ENCODE measurements at places on chromosomes 12 and 14.

- no peak for DNase-seq
These were observed 121.5 kb downstream of the MNAT1 start for GRCh38 chr14:60856111-60856510.

- DNase-seq: no peak
These were observed 16.2 kb upstream of the SMARCC2 start for GRCh38 chr12:56205445-56205844.

DNA sequence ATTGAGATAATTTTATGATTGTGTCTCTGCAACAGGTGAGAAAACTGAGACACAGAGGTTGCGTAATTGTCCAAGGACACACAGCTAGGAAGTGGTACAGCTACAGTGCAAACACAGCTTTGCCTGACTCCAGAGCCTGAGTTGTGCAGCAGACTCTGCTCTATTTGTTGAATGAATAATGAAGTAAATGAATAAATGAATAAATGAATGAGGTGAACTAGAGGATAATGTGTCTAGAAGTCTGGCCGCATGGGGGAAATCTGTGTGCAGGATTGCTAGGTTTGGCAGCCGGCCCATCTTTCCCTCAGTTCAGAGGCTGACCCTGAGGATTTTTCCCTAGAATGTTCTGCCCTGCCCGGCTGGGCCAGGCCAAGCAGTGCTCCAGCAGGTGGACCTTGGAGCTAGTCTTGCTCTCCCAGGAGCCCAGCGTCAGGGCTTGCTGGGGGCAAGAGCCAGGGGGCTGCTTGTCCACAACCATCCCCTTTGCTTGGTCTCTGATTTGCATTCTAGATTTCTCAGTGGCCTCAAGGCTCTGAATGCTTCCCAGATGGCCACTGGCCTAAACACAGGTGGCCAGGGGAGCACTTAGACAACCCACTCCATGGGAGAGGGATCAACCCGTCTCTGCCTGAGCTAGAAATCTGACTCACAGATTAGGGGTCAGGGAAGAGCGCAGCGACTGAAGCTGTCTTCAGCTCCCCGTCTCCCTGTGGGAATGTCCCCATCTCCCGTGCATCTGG lies 225.2 kb downstream of the C12orf75 start:
- no peak for DNase-seq

DNA sequence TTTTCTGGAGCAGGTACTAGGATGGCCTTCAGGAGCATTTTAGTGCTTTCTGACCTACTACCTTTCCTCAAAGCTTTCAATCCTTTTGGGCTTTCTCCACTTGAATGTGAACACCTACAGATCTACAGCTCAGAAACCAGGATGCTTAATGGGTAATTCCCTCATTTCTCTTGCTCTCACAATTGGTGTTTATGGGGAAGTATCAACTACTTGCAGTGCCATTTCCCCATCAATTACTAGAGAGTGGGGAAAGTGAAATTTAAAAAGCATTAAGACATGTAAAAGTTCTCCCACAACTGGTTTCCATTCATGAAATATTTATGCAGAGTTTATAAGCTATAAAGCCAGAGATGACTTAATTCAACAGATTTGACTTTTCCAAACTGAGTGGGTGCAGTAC lies 2.1 kb upstream of the YY1 start:
- no peak for DNase-seq

- no peak for DNase-seq
These were observed 4.7 kb downstream of the DYNLL1 start for GRCh38 chr12:120500581-120500980.

GRCh38 chr14:30440961-30441360 lies 118.0 kb upstream of the G2E3 start:
- no peak for DNase-seq

DNA sequence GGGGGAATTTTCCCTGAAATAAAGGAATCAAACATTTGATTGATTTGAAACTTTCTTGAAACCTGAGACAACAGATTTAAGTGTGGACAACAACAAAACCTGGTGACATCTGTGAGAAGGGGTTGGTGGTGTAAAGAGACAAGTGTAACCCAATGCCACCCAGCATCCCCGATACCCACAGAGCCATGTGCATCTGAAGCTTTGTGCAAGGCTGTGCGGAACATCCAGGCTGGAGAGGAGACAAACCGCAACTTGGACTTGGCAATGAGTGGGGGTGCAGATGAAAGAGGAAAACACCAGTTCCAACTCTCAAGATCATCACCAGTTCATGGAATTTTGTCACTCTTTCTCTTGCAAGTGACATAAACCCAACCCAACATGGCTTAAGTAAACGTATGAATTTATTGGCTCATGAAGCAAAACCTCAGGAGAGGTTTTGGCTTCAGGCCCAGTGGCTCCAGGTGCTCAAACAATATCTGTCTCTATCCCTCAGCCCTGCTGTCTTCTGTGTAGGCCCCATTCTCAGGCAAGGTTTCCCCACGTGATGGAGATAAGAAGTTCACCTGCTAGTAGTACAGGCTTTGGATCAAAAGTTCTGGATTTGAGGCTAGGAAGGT lies 55.2 kb upstream of the NTF3 start:
- no peak for DNase-seq
